Upper lobe of left lung (tissue), 6 donors: ENCODE measurements at places on chromosomes 16 and 17. TPM values are rescaled to one million over a fixed set of nuclear protein-coding genes. Genes with fewer than 3 reads are reported as not detected.

GRCh38 chr16:450385-450784, 24.9 kb downstream of the RAB11FIP3 start:
- no peak for DNase-seq

Gene SRCIN1
- total RNA-seq, result 16.6 TPM

DNA sequence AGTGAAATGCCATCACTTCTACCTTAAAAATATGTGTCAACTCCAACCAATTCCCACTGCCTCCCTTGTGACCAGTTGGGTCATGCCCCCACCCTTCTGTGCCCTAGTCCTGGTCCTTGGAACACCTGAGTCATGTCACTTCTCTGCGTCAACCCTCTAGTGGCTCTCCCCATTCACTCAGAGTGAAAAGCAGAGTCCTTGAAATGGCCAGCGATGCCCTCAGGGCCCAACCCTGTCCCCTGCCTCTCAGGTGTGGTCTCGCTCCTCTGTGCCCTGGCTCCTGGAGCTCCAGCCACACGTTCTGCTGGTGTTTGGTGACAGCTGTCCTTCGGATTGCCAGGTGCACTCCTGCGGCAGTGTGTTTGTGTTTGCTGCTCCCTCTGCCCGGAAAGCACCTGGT, 89.2 kb downstream of the SPECC1 start:
- DNase-seq, result no peak

GRCh38 chr16:12724226-12724625, 79.5 kb downstream of the CPPED1 start:
- DNase-seq, result no peak

GRCh38 chr17:1182811-1183170, 3.0 kb upstream of the ABR start:
- no peak for DNase-seq

DNA sequence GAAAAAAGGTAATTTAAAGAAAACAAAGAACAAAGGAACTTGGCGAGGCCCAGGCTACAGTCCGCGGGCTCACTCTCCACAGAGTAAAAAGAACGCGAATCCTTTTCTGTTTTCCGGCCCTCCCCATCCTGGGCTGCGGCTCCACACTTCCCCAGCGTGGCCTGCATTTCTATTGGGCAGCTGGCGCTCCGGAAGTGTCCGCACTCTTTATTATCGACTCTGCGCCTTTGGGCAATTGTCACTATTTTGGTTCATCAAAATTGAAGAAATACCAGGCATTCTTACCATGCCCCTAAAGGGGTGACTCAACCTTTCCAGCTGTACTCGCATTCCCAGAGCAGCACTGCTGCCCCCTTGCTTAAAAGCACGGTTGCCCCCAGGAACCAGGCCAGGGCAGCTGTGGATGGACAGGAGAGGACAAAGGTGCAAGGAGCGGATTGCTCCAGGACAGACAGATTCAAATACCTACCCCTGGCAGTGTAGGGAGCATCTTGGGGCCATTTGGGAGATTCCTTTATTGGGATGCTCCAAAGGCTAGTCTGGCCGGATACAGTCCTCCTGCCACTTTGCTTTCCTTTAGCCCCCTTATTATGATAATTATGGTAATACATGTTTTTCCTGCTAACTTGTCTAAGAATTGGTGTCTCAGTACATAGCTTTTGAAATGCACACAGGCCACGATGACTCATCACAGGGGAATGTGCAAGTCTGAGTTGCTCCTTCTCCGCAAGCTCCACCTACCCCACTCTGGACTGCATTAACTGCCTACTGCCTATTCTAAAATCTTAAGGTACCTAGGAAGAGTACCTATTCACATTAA, 985 bp upstream of the SLFN12 start:
- DNase-seq, result no peak

Gene MYH1
- total RNA-seq, result 0.10 TPM

- DNase-seq, result no peak
Measured at GRCh38 chr16:80570106-80570478, 29.3 kb downstream of the DYNLRB2 start.

DNA sequence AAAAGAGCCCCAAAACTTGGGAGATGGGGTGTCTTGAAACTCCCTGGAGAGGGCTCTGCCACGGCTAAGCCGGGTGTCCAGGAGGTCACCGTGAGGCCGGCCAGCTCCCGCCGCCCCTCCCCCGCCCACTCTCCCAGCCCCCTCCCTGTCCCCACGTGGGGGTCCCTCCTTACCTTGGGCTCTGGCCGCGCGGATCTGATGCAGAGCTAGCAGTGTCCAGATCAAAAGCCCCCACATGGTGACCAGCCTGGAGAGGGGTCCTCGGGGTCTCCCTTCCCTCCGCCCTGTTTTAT, 447 bp downstream of the SDK2 start:
- DNase-seq, result no peak

Gene G6PC3
- 22.4 TPM for total RNA-seq
